Suppressor macrophage treated with lipopolysaccharide for 1 hour (primary cell): ENCODE measurements at places on chromosomes 6 and 20.

DNA sequence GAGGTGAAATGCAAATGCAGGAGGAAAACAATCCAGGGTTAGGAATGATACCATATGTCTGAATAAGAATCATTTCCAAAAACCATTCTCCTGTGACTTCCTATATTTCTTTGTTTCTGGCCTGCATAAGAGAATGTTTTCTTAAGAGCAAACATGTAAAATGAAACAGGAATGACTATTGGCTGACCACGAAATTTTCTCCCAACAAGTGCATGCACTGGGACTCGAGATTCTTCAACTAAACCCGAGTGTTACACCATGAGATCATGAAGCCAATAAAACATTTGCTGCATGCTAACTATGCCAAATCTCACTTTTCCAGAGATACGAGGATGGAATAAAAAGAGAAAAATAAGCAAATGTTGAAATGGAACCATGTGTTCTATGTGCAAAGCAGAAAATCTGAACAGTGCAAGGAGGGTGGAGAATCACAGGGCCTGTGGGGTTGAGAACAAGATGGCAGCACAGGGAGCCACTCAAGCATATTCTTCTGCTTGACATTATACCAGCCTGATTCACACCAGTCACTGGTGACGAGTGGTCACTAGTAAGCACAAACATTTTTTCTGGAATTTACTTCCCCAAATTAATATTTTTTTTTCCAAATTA lies 212.2 kb upstream of the FOXA2 start:
- no peak for DNase-seq

GRCh38 chr6:168452685-168453377 lies 11.8 kb downstream of the SMOC2 start:
- DNase-seq: no peak

DNA sequence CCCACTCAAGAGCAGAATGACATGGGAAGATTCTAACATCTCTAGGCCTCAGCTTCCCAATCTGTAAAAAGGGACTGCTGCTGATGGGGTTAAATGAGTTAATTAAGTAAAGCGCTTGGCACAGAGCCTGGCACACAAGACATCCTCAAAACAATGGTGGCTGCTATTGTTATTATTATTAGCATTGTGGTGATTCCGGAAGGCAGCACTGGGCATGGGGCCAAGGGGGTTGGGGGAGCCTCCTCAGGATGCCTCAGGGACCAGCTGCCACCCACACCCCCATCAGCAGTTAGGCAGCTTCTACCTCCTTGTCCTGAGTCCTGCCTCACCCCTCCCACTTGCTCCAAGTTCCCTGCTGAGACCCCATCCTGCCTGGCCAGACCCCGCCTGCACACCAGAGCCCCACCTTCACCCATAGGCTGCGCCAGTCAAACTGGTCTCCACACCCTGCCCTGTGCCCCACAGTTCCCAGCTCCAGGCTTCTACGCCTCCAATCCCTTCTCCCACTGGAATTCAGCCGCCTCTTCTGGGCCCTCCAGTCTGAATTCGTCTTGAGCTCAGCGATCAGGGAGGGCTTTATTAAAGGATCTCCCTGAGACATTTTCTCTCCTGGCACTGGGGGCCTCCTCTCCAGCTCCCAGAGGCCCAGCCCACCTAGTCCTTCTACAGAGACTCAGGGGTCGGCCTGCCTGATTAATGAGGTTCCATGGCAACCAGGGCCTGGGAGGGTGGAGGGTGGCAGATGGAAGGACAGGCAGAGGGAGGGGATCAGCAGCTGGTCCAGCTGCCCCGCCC lies 1.5 kb downstream of the E2F1 start:
- no peak for DNase-seq

DNA sequence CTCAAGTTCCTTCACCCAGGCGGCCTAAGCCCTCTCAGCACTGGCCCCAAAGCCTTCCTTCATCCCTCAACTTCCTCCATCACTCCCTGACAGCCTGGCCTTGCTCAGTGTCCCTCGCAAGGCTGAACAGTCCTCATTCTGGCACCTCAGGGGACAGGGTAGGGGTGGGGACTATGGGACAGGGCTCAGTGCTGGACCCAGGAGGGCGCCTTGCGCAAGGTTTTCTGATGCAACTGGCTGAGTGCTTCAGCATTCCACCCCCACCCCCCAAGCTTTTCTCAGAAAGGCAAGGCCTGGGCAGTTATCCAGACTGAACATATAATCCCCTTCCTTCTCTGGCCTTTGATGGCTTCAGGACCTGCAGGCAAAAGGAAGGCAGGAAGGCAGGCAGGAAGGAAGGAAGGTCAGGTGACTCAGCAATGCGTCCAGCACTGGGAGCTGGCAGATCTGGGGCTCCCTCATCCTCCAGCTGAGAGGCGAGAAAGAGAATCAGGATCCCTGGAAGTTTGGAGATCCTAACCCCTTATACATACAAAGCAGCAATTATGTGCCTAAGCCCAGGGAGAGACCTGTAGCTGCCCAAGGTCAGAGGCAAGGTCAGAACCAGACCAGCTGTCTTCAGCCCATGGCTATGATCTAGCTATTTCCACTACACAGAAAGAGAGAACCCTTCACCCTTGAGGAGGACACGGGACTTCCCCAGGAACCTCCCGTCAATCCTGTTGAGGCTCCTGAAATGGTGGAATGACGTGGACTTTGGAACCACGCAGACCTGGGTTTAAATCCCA lies 8.6 kb upstream of the TRIB3 start:
- DNase-seq: peak; percentile 79

GRCh38 chr6:35564733-35565132 lies 52.0 kb upstream of the TULP1 start:
- no peak for DNase-seq

DNA sequence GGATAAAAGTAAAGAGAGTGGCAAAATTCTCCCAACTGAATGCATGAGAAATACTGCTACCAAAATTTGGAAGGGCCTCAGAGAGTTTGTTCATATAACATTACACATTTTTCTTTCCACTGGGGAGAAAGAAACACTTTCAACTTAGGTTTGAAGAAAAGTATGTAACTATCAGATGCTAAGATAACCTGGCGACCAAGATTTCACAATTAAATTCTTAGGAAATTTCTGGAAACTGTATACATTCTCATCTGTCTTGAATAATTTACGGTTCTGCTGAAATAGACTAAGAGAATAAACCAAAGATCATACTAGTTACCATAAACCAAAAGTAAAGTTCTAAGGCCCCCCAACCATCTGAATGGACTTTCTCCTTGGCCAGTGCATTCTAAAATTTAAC lies 413.0 kb upstream of the RUNX2 start:
- DNase-seq: no peak

GRCh38 chr6:3664625-3665041 lies 86.9 kb downstream of the PXDC1 start:
- DNase-seq: no peak

- no peak for DNase-seq
Measured at GRCh38 chr20:59812286-59813125, 120.9 kb downstream of the SYCP2 start.

- peak; percentile 54 for DNase-seq
Measured at GRCh38 chr20:25372584-25373336, 17.9 kb downstream of the ABHD12 start.

GRCh38 chr6:135858931-135859330 lies 7.4 kb downstream of the PDE7B start:
- DNase-seq: no peak

GRCh38 chr20:4082406-4083097 lies 67.2 kb upstream of the RNF24 start:
- peak; percentile 81 for DNase-seq
